Glomerular endothelial cell (primary cell): ENCODE measurements at places on chromosomes 12 and 14. TPM values are rescaled to one million over a fixed set of nuclear protein-coding genes. Genes with fewer than 3 reads are reported as not detected.

The GEMIN2 gene
- 9.3 and 24.3 TPM in 2 replicates for total RNA-seq

- DNase-seq: no peak
Observed at GRCh38 chr12:42868291-42868690, 278.7 kb upstream of the PRICKLE1 start.

DNA sequence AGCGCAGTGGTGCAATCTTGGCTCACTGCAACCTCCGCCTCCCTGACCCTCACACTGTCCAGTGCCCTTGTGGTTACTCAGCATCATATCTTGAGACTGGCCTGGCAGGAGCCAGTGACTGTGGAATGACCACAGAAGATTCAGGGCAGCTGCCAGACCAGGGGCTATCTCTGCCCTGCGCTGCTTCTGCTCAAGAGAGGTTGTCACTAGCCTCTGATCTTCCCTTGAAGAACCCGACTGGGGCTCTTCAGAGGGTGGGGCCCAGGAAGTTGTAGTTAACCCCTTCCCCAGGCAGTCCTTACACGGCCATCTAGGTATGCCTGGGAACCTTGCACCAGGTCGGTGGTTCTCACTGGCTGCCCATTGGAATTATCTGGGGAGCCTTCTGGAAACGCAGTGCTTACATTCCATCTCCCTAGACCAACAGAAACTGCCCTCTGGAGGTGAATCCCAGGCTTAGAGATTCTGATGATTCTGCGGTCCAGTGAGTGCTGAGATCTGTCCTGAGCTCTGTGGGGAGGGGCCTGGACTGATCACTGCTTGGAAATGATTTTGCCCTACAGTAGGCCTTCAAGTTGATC is 41.4 kb downstream of the PLEKHG3 start:
- DNase-seq: no peak

The RASAL1 gene
- not detected in 2 replicates for total RNA-seq

The GPRC5D gene
- total RNA-seq: not detected in 2 replicates

DNA sequence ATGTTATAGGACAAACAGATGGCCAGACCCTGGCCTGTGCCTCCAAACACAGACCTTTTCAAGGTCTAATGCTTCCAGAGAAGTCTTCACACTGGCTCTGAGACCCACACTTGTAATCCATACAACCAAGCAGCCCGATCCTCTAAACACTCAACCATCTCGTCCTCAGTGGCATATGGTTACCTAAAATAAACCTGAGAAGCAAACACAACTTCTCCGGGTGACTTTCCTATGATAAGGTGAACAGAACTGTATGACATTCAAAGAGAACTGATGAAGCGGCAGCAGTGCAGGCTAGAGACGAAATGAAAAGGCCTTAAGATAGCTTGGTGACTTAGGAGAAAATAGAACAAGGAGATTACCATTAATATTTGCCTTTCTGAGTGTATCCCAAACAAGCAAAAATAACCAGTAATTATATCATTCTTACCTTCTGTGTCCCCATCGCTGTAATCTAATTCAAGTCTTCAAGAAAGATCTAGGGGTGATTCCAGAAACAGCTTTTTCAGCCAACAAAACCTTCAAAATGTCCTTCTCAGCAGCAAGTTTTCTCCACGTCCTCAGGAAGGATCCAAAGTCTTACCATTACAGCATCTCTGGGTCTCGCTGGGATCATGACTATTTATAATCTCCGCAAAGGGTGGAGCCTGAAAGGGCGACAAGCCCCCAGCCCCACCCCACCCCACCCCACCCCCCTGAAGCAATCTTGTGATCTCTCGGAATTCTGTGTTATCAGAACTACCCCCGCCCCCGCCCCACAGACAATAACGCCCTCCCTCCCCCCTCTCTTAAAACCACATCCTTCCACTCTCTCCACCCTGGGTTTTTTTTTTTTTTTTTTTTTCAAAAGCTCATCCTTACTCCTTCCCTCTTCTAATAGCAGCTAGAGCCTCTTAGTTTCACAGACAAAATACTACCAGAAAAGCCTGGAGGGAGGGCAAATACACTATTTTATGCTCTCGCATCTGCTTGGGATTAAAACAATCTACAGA is at the start of gene SLC2A3:
SLC2A3 (minus strand) TSS at position 598 of the 992 bp plus-strand sequence; CDS start at position 445, 153 bp downstream.
- DNase-seq: no peak

The NUDT14 gene
- total RNA-seq: 66.8 and 69.8 TPM in 2 replicates

DNA sequence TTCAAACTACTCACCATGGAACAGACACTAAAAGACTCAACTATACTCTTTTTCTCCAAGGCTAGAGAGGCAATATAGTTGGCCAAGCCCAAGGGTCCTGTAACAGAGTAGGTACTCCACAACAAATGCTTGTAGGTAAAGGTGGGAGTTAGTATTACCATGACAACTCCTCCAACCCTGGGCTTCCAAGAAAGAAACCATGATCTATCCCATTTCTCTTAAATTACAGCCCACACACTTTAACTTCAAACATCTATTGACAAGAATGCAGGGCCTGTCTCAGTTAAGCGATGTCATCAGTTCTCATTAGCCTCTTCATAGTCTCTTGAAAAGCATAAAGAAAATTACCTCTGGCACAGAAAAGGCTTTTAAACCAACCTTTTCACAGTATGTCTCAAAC is 25.0 kb downstream of the ERH start:
- no peak for DNase-seq

GRCh38 chr14:60508707-60509437 is at the start of gene SIX6:
Gene SIX6 (plus strand): TSS chr14:60509146. CDS start chr14:60509399, 253 bp downstream.
- no peak for DNase-seq

GRCh38 chr14:61451891-61452400 is 130.6 kb downstream of the PRKCH start:
- no peak for DNase-seq

DNA sequence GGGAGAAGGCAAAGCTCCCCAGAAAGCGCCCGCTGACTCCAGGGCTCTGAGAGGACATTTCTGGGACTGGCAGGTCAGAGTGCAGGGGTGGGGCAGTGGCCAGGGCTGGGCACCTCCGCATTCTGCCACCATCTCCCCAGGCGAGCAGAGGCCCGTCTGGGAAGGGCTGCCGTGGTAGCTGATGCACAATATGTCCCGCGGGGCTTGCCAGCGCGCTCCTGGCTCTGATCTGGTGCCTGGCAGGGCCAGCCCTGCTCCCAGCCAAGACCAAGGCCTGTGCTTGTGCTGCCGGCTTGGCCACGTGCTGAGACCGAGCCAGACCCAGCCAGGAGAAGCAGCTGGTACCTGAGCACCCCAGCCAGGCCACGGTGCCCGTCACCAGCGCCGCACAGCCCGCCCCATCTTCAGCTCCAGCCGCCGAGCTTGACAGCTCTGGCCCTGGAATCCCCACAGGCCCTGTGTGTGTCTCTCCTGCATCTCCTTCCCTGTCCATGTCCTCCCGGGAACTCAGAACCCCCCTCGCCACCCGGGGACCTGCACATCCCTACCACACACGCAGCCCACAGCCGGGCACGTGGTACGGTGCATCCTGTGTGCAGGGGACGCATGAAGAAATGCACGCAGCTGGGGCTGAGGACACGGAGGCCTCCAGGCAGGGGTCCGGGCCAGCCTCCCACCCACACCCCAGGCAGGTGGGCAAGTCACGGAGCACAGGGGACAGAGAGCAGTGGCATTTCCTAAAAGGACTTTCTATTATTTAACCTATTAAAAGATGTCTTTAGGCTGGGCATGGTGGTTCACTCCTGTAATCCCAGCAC is 68.6 kb upstream of the C14orf180 start:
- DNase-seq: no peak

DNA sequence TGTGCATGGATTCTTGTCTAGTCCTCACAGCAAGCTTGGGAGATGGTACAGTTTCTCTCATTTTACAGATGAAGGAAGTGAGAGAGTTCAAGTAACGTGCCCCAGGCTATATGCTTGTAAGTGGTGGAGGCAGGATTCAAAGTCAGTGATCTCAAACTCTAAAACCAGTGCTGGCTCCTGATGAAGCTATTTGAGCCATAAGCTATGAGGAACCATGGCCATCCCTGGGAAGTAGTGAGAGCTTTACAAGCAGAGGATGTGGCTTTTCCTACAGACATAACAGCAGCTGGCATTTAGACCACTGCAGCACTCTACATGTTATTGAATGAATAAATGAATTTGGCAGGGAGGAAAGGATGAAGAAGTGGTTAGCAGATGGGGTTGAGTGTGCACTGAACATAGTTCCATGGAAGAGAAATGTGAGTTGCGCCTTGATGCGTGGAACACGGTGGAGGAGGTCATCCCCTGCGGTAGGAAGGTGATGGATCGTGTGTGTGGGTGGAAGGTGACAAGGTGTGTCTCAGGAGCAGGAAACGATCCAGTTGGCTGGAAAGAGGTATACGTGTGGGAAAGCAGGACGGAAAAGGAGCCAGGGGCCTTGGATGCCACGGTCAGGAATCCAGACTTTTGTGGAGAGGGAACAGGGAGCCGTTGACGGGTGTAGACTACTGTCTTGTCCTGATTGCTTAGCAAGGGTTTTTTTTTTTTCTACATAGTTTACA is 65.2 kb downstream of the RFX4 start:
- no peak for DNase-seq

DNA sequence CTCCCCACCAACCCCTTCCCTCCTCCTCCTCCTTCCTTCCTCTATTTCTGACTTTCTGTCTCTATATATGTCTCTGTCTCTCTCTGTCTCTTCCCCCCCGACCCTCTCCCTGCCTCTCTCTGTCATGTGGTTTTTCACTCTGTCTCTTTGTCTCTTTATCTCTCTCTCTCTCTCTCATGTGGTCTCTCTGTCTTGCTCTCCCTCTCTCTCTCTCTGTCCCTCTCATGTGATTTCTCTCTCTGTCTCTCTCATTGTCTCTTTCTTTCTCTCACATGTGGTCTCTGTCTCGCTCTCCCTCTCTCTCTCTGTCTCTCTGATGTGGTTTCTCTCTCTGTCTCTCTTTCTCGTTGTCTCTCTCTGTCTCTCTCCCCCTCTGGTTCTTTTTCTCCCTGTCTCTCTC is 59.3 kb downstream of the PHETA1 start:
- DNase-seq: no peak

DNA sequence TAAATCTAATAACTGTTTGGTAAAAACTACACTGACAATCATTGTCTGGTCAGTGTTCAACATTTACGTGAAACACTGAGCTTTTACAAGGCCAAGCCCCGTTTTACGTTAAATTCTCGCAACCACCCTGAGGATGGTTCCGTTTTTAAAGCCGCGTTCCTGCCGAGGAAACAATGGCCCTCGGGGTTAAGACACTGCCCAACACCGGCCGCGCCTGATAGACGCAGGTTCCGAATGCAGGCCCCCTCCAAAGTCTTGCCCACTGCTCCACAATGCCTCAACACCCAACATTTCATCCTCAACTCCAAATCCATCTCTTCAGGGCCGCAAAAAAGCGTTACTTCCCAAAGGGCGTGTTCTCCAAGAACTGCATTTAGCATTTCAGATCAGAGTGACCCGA is 953 bp upstream of the SNRPF start:
- no peak for DNase-seq

The NOXRED1 gene
- total RNA-seq: 0.12 TPM in 1 of 2 replicates, not detected in the other

- DNase-seq: no peak
Observed at GRCh38 chr14:34461334-34462131, 507 bp downstream of the SPTSSA start.

- DNase-seq: no peak
Observed at GRCh38 chr14:52283099-52283498, 15.6 kb downstream of the PTGDR start.

The PAX9 gene
- 0.18 and 0.34 TPM in 2 replicates for total RNA-seq

- DNase-seq: no peak
Observed at GRCh38 chr14:101075025-101075800, 171.7 kb upstream of the RTL1 start.

The MYO1H gene
- not detected in 2 replicates for total RNA-seq

GRCh38 chr14:72512925-72513324 is 381.0 kb downstream of the DPF3 start:
- DNase-seq: no peak

DNA sequence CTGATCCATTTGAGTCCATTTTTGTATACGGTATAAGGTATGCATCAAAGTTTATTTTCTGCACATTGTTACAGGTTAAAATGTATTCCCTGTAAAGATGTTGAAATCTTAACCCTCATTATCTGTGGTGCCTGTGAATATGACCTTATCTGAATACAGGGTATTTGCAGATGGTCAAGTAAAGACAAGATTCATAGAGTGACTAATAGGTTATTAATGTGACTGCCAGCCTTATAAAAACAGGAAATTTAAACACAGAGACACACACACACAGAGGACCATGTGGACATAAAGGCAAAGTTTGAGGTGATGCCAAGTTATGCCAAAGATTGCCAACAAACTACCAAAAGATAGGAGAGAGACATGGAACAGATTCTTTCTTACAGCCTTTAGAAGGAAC is 347.2 kb upstream of the DCN start:
- DNase-seq: no peak

The ACVRL1 gene
- total RNA-seq: 933 and 964 TPM in 2 replicates

DNA sequence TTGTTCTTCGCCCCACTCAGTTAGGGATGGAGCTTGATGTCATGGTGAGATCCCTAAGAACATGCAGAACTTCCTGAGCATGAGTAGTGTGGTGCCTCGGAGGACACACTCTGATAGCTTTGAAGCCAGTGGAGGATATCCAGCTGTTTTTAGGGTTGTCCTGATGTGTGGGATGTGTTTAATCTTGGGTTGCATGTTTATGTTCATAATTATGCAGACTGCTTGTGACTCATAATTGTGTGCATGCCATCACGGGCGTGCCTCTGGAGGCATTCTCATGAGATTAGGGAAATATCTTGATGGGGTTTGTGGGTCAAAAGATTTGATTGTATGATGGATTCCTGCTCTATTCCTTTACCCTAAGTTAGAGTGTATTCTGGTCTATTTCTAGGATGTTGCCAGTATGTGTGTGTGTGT is 267.4 kb upstream of the PELI2 start:
- no peak for DNase-seq

The PMEL gene
- 0.58 and 1.1 TPM in 2 replicates for total RNA-seq

The LRTM2 gene
- total RNA-seq: not detected in 2 replicates

The TAS2R9 gene
- total RNA-seq: 0.18 TPM in 1 of 2 replicates, not detected in the other

DNA sequence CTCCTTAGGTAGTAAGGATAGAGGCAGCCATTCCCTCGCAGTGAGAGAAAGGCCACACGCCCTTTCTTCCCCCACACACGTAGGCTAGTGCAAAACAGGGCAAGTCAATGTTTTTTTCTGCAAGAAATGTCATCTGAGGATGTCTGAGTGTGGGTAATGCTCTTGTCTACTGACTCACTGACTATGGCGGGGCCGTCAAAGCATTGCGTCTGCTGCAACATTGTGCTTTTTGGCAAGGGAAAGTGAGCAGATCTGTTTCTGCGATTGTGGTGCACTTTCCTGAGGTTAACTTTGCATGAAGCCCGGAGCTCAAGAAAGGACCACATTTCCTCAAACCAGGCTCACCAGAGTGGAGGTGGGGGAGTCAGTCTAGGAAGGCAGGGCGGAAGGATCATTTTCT is 181.6 kb upstream of the GZMB start:
- DNase-seq: no peak

DNA sequence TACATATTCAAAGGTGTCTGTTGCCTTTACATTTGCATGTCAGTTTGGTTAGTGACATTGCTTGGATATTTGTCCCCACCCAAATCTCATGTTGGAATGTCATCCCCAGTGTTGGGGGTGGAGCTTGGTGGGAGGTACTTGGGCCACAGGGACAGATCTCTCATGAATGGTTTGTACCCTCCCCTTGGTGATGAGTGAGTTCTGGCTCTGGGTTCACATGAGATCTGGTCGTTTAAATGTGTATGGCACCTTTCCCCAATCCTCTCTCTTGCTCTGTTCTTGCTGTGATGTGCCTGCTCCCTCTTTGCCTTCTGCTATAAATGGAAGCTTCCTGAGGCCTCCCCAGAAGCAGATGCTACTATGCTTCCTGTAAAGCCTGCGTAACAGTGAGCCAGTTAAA is 207.9 kb upstream of the DIO3 start:
- DNase-seq: no peak

The FAM216A gene
- total RNA-seq: 7.1 and 10.7 TPM in 2 replicates

- DNase-seq: no peak
Observed at GRCh38 chr12:48780381-48781025, 8.4 kb downstream of the ADCY6 start.

- no peak for DNase-seq
Observed at GRCh38 chr14:27410981-27411380, 813.1 kb upstream of the NOVA1 start.

The CCDC38 gene
- total RNA-seq: 0.24 TPM in 1 of 2 replicates, not detected in the other

The CALCOCO1 gene
- 53.5 and 70.5 TPM in 2 replicates for total RNA-seq
